Stimulated activated CD4-positive, alpha-beta T cell treated with anti-CD3 and anti-CD28 coated beads, Interleukin-1b, Interleukin-23, amount 100 ng/mL, for 1 hour (primary cell): ENCODE measurements at places on chromosomes 13 and 19.

DNA sequence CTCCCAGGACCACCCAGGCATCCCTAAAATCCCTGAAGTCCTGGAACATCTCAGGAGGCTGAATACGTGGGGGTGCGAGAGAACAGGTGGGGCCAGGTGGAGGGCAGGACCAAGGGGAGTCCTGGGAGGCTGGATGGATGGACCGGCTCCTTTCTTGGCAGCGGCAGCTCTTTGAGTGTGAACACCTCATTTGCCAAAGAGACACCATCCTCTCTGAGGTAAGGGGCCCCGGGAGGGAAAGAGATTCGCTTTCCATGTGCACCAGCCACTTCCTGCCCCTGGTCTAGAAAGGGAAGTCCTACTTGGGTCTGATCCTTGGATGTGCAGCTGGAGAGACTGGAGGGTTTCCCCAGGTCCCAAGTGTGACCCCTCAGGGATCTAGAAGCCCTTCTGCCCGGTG is 16.2 kb downstream of the PTH2 start:
- DNase-seq: no peak

DNA sequence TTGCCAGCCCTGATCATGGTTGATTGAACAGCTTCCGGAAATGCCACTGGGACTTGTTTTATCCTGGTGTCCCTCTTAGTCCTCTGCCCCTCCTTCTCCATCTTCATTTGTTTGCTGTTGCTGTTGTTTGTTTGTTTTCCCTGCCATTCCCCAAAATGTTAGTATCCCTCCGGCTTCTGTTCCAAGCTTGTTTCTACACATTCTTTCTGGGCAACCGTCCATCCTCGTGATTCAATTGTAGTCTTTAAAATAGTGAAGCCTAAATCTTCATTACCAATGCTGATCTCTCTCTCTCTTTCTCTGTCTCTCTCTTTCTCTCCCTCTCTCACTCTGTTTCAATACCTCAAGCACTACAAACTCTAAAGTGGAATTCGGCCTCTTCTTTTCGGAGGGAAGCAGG is 649.3 kb upstream of the ARGLU1 start:
- no peak for DNase-seq

DNA sequence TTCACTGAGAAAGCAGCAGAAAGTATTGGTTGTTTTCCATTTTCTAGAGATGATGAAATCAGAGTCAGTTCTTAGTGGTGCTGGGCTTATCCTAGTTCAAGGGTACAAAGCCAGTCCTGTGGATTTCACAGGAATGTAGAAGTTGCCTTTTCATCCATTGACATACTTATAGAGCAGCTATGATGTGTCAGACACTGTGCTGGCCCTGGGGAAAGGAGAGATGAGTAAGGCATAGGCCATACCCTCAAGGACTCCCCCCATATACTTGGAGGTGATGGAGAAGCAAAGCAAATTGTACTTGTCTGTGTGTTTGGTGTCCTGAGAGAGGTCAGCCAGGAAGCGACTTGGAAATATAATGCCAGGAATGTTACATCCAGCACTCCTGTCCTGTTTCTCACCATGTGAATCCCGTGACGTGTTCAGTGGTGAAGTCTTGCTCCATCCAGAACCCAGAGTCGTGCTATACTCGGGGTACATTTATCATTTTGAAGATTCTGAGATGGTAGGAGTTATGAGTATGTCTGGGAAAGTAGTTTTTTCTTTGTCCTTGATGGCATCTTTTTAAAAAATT is 22.6 kb downstream of the ERCC5 start:
- no peak for DNase-seq

- DNase-seq: no peak
Measured at GRCh38 chr19:1773184-1773583, 19.9 kb downstream of the ONECUT3 start.

- no peak for DNase-seq
Measured at GRCh38 chr19:23305555-23305954, 55.4 kb upstream of the ZNF724 start.

GRCh38 chr19:27833031-27833430 is 1379.9 kb downstream of the UQCRFS1 start:
- DNase-seq: no peak

DNA sequence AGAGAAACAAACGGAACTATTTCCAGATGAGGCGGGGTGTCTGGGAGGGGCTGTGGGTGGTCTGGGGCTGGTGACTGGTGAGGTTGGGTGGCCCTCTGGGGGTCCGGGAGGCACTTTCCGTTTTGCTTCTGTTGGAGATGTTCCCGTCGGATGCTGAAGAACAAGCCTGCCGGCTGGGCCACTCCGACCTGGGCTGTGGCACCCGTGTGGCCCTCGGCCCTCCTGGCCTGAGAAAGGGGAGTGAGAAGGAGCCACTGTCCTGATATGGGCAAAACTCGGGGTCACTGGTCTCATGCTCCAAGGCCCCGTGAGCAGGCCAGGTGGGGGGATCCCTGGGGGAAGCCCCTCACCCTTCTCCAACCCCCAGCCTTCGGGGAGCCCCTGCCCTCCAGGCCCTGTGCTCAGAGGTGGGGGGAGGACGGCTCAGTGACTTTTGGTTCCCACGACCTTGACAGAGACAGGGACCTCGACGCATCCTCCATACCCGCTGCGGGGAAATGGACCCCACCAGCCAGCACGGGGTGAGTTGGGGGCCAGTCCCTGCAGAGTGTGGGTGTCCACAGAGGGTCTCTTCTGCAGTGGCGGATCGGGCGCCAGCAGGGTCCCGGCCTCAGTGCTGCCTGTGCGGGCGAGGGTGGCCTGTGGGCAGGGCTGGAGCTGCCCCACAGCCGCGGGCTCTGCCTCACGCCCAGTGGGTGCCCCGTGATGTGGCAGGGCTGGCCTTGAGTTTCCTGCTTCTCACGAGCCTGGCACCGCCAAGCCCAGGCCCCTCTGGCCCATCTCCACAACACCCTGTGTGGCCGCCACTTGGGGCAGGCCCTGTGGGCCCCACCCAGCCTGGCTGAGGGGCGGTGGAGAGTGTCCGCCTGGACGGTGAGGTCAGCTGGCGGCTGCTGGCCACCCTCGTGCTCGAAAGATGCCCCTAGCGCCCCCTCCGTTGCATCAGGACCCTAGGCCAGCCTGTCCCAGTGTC is 4.4 kb upstream of the TBXA2R start:
- DNase-seq: no peak

- DNase-seq: no peak
Measured at GRCh38 chr13:49454388-49455006, 10.4 kb downstream of the SETDB2 start.

- DNase-seq: no peak
Measured at GRCh38 chr13:95480791-95481780, 71.4 kb upstream of the CLDN10 start.

DNA sequence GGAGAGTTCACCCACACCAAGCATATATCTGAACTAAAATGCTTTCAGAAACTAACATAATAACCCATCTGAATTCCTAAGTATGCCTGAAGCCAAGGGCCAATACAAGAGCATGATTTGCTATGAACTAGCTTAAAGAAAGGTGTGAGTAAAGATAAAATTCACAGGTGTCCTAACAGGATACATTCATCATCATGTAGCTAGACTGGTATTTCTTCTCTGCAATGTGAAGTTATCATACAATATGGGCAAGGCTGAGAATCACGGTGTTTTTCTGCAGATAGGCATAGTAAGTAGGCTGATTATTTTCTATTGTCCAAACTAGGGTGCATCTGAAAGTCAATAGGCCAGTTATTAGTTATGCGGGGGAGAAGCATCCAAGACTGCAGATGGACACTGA is 63.1 kb downstream of the STK24 start:
- DNase-seq: no peak

DNA sequence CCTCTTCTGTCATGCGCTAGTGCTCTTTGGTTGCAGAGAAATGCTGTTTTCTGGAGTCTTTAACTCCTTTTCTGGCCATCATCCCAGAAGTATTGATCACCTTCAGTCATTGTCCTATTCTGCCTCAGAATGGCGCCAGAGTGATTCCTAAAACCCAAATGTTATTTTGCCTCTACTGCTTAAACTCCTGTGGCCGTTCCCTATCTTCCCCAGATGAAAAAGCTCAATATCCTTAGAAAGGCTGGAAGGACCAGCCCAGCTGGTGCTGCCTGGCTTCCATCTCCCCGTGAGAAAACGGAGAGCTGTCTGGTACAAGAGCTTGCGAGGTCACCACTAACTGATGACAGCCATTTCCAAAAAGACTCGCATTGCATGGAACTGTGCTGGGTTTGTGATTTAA is 179.1 kb downstream of the RBM26 start:
- no peak for DNase-seq

DNA sequence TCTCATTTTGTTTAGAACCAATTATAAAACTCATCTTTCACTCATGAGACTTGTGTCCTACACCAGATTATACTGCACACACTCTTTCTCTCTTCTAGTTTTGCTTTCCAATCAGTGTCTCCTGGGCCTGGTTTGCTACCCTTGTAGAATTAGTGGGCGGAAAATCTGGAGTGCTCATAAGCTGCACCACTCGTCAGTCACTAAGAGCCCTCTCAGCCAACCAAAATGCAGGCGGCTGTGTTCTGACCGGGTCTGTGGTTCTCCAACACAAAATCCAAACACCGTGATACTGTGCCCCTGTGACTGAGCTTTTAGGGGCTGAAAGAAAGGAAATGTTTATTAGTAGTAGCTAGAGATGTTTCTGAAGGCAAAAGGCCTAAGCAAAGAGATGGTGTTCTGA is 83.7 kb upstream of the OBI1 start:
- DNase-seq: no peak

GRCh38 chr13:33169273-33169980 is 116.1 kb downstream of the STARD13 start:
- no peak for DNase-seq

- no peak for DNase-seq
Measured at GRCh38 chr19:48819366-48819816, 8.6 kb upstream of the BCAT2 start.

GRCh38 chr13:95182570-95183265 is 118.5 kb downstream of the ABCC4 start:
- DNase-seq: no peak

GRCh38 chr19:55385724-55386492 is at the start of gene RPL28:
Gene RPL28 (plus strand): TSS chr19:55385932. CDS start chr19:55386358, 426 bp downstream.
- DNase-seq: peak; percentile 96

DNA sequence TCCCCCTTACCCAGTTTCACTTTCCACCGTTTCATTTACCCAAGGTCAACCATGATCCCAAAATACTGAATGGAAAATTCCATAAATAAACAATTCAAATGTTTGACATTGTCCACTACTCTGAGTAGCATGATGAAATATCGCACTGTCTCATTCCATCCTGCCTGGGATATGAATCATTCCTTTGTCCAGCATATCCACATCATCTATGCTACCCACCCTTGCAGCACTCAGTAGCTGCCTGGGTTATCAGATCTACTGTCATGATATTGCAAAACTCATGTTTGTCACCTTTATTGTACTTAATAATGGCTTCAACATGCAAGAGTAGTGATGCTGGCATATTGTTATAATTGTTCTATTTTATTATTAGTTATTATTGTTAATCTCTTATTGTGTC is 263.9 kb upstream of the NBEA start:
- no peak for DNase-seq

- no peak for DNase-seq
Measured at GRCh38 chr19:2170219-2170618, 6.5 kb downstream of the DOT1L start.

DNA sequence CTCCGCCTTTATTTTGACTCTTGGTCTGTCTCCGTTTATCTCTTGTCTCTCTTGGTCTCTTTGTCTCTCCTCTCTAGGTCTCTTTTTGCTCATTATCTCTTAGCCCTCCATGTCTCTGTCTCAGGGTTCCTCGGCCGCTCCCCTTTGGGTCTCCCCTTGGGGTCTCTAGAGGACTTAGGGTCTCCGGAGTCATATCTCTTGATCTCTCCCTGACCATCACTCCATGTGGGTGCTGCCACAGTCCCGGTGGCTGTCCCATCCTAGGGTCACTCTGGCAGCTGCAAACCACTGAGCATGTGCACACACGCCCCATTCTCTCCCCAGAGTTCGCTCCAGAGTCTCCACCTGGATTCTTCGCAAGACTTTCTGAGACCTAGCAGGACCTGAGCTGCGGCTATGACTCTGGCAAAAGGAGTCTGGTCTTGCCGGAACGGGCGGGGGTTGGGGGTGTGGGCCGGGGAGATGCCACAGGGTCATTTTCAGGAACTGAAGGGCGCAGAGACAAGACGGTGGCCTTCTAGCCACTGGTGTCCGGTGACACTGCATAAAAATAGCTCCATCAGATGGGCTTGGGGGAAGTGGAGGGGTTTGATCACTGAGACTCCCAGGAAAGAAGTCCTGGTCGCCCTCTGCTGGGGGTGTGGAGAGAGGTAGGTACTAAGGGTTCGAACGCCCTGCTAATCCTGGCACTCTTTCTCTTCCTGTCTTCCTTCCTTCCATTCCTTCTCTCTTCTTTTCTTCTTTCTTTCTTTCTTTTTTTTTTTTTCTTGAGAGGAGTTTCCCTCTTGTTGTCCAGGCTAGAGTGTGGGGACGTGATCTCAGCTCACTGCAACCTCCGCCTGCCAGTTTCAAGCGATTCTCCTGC is 1.2 kb upstream of the KCNA7 start:
- DNase-seq: no peak

GRCh38 chr13:108270442-108270841 is 924 bp downstream of the TNFSF13B start:
- DNase-seq: no peak

DNA sequence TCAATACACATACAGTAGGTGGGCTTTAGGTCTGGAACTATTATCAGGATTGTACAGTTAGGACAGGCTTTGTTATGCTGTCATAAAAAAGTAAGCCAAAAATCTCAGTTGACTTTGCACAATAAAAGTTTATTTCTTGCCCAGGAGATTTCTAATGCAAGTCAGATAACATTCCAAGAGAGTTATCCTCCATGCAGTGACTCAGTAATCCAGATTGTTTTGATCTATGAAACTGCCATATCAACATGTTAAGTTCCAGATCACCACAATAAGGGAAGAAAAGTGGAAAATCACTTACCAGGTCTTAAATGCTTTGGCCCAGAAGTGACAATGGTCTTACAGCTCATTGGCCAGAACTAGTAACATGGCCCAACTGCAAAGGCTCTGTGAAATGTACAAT is 636.2 kb upstream of the KLF12 start:
- DNase-seq: no peak

- DNase-seq: no peak
Measured at GRCh38 chr13:98542568-98543377, 34.1 kb downstream of the STK24 start.

DNA sequence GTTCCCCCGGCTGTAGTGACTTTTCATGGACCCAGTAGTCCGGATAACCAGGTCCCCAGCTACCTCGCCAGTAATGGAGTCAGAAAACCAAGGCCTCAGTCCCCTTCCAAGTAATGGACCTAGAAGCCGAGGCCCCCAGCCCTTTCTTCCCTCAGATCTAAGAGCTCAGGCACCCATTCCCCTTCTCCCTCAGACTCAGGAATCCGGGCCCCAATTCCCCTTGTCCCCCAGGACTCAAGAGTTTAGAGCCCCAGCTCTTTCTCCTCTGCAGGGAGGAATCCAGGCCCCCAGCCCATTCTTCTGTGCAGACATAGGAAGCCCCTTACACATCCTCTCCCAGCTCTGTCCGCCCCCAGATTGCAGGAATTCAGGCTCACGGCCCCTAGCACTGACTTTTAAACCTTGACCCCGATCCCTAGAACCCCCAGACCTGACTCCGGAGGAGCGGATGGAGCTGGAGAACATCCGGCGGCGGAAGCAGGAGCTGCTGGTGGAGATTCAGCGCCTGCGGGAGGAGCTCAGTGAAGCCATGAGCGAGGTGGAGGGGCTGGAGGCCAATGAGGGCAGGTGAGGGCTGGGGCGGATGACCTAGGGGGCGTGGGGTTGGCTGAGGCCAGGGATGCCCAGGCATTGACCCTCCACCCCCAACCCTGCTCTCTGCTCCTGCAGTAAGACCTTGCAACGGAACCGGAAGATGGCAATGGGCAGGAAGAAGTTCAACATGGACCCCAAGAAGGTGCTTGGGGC is 938 bp downstream of the CYTH2 start:
- no peak for DNase-seq
